MM.1S (cell line): ENCODE measurements at places on chromosomes 3 and 15.

DNA sequence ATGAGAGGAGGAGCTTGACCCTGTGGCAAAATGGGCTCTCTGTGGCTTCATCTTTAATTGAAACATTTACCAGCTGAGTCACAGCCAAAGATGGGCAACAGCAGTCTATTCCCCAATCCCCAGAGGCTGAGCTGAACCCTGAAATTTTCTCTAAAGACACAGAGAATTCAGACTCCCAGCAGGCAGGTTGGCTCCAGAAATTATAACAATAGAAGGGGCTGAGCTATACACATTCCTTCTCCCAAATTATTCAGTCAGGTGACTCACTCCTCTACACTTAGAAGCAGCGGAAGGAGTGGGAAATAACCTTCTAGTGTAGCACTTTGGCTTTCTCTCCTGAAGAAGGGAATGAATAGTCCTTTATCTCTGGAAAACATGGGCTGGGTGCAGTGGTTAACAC, 264.3 kb upstream of the ARHGEF26 start:
- no peak overlapping the region for H3K4me3 ChIP-seq
- no peak overlapping the region for H3K27ac ChIP-seq
- H3K4me1 ChIP-seq: no peaks in the 10 kb centered on the region
- H3K27me3 ChIP-seq: no peaks in the 10 kb centered on the region
- no peak for DNase-seq

DNA sequence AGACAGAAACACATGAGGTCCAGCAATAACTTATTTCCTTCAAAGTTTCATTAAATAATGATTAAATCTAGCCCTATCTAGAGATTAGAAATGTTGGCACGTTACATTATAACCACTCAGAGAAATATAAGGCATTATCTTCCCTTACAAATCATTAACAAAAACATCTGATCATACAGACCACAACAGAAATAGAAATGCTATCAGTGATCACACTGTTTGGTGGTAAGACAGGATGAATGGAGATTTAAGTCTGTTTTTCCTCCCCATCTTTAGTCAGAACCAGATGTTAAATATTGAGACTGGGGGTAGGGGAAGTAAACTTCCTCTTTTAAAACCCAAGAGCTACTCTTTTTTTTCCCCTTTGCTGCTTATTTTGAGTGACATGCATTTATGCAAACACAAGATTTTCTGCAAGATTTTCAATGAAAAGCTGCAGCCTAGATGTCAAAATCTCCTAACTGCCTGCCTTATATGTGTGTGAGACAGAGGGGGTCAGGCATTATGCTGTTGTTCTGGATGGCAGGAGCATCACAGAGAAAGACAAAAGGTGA, 70.4 kb downstream of the CBLB start:
- no peak for DNase-seq
- no peaks in the 10 kb centered on the region for H3K36me3 ChIP-seq
- no peak overlapping the region for H3K27ac ChIP-seq
- no peaks in the 10 kb centered on the region for H3K4me1 ChIP-seq

GRCh38 chr3:172846706-172847105, 96.2 kb downstream of the ECT2 start:
- DNase-seq: no peak
- no peak overlapping the region for H3K27ac ChIP-seq
- H3K4me3 ChIP-seq: no peak overlapping the region
- H3K36me3 ChIP-seq: no peaks in the 10 kb centered on the region
- H3K4me1 ChIP-seq: no peaks in the 10 kb centered on the region

DNA sequence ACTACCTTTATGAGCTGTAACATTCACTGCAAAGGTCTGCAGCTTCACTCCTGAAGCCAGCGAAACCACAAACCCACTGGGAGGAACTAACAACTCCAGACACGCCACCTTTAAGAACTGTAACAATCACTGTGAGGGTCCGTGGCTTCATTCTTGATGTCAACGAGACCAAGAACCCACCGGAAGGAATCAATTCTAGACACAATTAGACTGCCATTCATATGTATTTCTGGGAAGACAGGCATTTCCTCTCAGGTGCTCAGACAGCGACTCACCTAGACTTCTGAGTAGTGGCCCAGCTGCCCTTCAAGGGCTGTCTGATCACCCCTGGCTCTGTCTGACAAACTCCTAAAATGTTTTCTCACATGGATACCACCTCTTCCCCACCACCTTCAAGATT, 506.8 kb downstream of the PDCD6IP start:
- H3K4me1 ChIP-seq: no peaks in the 10 kb centered on the region
- H3K27ac ChIP-seq: no peak overlapping the region
- no peaks in the 10 kb centered on the region for H3K36me3 ChIP-seq
- no peaks in the 10 kb centered on the region for H3K27me3 ChIP-seq

GRCh38 chr3:101325393-101326134, 5.2 kb upstream of the IMPG2 start:
- no peak for DNase-seq
- H3K4me3 ChIP-seq: no peak overlapping the region
- no peaks in the 10 kb centered on the region for H3K4me1 ChIP-seq

- no peak for DNase-seq
- H3K27ac ChIP-seq: no peak overlapping the region
- no peaks in the 10 kb centered on the region for H3K4me1 ChIP-seq
- no peak overlapping the region for H3K4me3 ChIP-seq
- H3K36me3 ChIP-seq: no peaks in the 10 kb centered on the region
These were observed 44.1 kb upstream of the P2RY1 start for GRCh38 chr3:152790651-152791387.

DNA sequence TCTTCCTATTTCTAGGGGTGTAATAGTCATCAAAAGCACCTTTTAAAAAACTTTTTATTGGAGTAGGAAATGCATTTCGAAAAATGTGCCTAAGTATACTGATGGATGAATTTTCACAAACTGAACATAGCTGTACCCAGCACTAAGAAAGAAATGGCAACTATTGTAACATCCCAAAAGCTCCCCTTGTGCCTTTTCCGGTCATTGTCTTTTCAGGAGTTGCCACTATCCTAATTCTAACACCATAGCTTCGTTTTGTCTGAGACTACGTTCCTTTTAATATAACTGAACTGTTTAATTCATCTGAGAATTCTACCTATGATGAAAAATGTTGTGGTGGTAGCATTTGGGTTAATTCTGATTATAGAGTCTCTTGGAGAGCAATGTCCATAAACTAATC, 1.9 kb downstream of the TIMMDC1 start:
- H3K36me3 ChIP-seq: 0 out of 2 replicates have a peak, but pooled peaks cover 3% of the 10 kb centered on the region
- H3K4me1 ChIP-seq: 0 out of 2 replicates have a peak, but pooled peaks cover 6% of the 10 kb centered on the region
- no peak for DNase-seq
- no peak overlapping the region for H3K4me3 ChIP-seq

GRCh38 chr15:25451501-25451900, 12.7 kb upstream of the UBE3A start:
- no peak for DNase-seq
- H3K27me3 ChIP-seq: no peaks in the 10 kb centered on the region
- no peaks in the 10 kb centered on the region for H3K36me3 ChIP-seq
- no peak overlapping the region for H3K27ac ChIP-seq

GRCh38 chr3:24291646-24292045, 203.0 kb downstream of the THRB start:
- H3K27me3 ChIP-seq: no peaks in the 10 kb centered on the region
- no peak for DNase-seq
- H3K27ac ChIP-seq: no peak overlapping the region

DNA sequence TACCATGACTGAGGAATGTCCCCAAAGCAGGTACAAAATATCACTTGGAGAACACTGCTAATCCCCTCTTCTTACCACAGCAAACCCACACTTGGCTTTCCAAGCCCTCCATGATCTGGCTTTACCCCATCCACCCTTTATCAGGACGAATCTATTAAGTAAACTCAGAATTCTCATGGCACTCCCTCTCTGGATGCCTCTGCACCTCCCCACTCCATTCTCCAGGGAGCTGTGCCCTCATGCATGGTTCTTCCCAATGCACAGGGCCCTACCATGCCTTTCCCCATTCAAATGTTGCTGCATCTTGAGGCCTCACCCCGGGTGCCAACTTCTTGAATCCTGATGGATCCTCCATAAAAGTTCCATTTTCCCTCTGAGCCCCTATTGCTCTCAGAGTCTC, 2.3 kb downstream of the LYZL4 start:
- no peaks in the 10 kb centered on the region for H3K4me1 ChIP-seq
- DNase-seq: no peak
- no peaks in the 10 kb centered on the region for H3K36me3 ChIP-seq

DNA sequence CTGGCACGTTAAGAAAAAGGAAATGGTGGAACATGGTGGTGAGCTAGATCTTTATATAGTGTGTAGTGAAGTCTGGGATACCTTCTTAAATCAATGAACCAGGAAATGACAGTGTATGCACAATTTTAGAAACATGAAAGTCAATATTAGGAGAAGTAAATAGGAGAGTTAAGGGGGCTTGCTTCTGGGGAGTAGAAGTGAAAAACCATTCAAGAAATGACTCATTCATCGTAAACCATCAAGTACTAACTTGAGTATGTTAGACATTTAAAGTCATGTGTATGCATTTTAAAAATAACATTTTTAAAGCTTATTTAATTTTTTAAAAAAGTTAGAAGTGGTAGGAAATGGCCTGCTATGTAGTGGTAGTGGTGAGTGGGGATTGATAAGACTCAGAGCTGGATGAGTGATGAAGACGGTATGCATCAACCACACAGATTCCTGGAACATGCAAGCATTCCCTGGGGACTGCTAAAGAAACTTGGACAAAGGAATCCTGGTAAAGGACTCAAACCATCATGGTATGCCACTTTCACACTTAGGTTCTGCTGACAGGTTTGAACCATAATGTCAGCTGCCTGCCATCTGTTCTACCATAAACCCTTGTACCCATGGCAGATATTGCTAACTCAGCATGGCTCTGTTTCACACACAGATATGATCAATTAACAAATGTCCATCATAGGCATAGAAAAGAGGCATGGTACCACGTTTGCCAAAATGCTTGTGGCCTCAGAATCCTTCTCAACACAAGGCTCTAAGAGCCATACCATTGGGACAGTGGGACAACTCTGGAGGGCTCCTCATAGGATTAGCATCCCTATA, 28.9 kb upstream of the MITF start:
- H3K27ac ChIP-seq: no peak overlapping the region
- no peaks in the 10 kb centered on the region for H3K4me1 ChIP-seq
- no peaks in the 10 kb centered on the region for H3K27me3 ChIP-seq
- DNase-seq: no peak
- no peaks in the 10 kb centered on the region for H3K36me3 ChIP-seq

DNA sequence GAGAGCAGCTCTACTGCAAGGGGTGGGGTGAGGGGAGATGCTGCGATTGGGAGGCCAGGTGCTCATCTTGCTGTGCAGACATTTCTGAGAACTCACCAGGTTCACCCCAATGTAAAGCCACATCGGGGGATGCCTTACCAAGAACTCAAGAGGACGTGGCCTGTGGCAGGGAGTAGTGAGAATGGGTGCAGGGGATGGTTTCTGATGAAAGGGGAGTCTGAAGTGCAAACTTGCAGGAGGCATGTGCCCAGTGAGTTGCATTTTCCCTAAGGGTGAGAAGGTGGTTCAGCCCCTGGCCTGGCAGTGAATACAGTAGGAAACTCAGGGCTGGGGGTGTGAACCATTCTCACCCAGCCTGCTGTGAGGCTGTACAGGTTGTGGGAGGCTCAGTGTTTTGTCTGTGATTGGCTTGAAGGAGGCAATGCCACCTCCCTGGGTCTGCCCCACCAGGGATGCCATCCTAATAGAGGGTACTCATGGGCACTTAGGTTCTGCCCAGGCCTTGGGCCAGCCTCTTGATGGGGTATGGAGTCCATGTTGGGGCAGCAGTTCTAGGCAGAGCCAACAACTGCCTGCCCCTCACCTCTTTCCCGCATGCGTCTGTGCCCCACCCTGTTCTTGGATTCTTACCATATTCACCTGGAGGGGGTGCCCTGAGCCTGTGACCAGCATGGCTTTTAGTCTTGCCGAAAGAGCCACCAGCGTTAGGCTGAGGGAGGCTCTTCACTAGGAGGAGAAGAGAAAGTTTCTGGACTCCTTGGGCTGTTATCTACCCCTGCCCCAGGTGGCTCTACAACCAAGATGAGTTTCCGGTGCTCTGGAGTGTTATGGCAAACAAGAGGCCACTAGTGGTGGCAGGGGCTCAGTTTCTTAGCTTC, 4.5 kb downstream of the HEMK1 start:
- H3K36me3 ChIP-seq: no peaks in the 10 kb centered on the region
- H3K4me1 ChIP-seq: peaks cover 6% of the 10 kb centered on the region; the same call in 1 of the 2 replicates
- H3K27me3 ChIP-seq: no peaks in the 10 kb centered on the region
- no peak overlapping the region for H3K27ac ChIP-seq
- H3K4me3 ChIP-seq: no peak overlapping the region

- H3K4me3 ChIP-seq: no peak overlapping the region
- DNase-seq: no peak
- no peaks in the 10 kb centered on the region for H3K36me3 ChIP-seq
- H3K27ac ChIP-seq: no peak overlapping the region
These were observed 108.9 kb upstream of the UBE2E1 start for GRCh38 chr3:23696842-23697241.

- no peak overlapping the region for H3K4me3 ChIP-seq
- no peak for DNase-seq
- no peaks in the 10 kb centered on the region for H3K27me3 ChIP-seq
- no peak overlapping the region for H3K27ac ChIP-seq
These were observed 75.5 kb downstream of the DCLK3 start for GRCh38 chr3:36688815-36689214.

DNA sequence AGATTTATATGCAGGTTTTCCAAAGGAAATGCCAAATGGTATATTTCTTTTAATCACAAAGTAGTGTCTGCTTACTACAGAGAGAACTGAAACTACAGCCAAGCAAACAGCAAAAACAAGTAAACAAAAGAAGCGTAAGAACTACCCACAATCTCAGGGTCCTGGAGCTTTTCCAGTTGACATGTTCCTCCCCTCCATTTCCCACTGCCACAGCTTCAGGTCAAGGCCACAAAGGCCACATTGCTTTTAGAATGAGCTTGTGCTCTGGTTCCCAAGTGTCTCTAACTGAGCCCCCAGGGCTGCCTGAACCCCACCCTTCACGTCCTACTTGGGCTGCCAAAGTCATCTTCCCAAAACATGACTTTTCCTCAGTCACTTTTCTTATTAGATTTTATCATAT, 24.1 kb downstream of the CTDSPL start:
- no peaks in the 10 kb centered on the region for H3K4me1 ChIP-seq
- no peaks in the 10 kb centered on the region for H3K36me3 ChIP-seq
- H3K27ac ChIP-seq: no peak overlapping the region
- DNase-seq: no peak

GRCh38 chr15:35496585-35496984, 49.4 kb downstream of the DPH6 start:
- no peaks in the 10 kb centered on the region for H3K4me1 ChIP-seq
- no peak overlapping the region for H3K27ac ChIP-seq
- DNase-seq: peak; percentile 21
- H3K4me3 ChIP-seq: no peak overlapping the region

- no peak overlapping the region for H3K4me3 ChIP-seq
- H3K36me3 ChIP-seq: no peaks in the 10 kb centered on the region
- no peak for DNase-seq
These were observed 72.0 kb downstream of the AKAP13 start for GRCh38 chr15:85452436-85452835.

DNA sequence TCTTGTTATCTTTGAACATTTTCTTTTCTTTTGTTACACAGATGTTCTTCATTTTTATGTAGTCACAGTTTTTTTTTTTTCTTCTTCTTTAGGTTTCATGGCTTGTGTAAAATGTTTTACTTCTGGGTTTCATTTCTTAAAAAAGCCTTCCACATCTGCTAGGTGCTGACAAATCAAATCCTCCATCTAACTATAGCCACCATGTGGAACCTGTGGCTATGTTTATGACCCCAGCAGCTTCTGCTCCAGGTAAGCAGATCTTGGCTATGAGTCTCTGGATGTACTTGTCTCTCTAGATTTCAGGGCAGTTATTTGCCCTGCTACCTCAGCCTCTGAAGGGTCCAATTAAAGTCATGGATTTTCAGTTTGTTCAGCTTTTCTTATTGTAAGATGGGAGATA, 44.5 kb downstream of the OXSM start:
- H3K4me3 ChIP-seq: peak overlapping the region; percentile 73
- no peaks in the 10 kb centered on the region for H3K36me3 ChIP-seq
- no peaks in the 10 kb centered on the region for H3K27me3 ChIP-seq
